GM23248 (cell line): ENCODE measurements at places on chromosomes 11 and 22. TPM values are rescaled to one million over a fixed set of nuclear protein-coding genes. Genes with fewer than 3 reads are reported as not detected.
A peak's percentile ranks its signal among the peaks of the same experiment; 100 is the strongest.

DNA sequence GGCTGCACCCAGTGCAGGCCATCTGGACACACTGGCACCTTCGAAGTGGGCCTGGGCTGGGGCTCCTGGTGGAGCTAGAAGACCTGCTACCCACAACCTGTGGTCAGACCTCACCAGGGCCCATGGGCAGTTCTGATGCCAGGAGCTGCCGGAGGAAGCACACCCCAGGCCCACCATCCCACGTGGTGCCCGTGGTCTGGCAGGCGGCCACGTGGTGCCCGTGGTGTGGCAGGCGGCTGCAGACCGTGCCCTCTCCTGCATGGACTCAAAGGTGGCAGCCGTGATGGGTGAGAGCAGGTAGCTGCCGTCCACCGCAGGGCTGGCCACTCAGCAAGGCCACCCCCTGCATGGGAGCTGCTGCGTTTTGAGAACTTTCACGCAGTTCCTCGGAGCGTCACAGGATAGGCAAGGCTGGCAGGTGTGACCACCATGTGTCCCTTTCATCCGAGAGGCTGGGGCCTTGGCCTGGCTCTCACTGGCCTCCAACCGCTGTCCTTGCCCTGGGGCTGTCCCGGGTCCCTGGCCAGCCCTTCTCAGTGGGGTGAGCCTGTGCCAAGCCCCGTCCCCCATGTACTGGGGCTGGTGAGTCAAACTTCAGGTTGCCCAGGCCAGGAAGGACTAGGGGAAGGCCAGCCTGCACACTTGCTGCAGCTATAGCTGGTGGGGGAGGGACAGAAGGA, 3.9 kb upstream of the IL17REL start:
- H3K27me3 ChIP-seq: peaks cover 49% of the 10 kb centered on the region
- H3K27ac ChIP-seq: no peak overlapping the region

DNA sequence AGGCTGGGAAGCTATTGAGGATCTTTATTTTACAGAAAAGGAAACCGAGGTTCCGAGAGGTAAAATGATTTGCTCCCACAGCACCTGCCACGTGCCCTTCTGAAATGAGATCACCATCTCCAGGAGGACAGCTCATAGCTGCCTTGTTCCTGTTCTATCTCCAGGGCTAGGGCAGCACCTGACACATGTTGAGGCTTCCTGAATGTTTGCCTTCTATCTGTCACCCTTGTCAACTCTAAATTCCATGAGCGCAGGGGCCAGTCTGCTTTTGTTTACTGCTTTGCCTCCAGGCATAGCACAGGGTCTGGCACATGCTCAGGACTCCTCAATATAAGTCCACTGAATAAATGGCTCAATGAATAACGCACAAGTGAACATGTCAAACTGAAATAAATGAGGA, 24.1 kb downstream of the ASCC2 start:
- H3K4me1 ChIP-seq: peaks cover 6% of the 10 kb centered on the region; the same call in 1 of the 2 replicates
- no peaks in the 10 kb centered on the region for H3K27me3 ChIP-seq
- no peak overlapping the region for H3K27ac ChIP-seq
- no peak for DNase-seq

DNA sequence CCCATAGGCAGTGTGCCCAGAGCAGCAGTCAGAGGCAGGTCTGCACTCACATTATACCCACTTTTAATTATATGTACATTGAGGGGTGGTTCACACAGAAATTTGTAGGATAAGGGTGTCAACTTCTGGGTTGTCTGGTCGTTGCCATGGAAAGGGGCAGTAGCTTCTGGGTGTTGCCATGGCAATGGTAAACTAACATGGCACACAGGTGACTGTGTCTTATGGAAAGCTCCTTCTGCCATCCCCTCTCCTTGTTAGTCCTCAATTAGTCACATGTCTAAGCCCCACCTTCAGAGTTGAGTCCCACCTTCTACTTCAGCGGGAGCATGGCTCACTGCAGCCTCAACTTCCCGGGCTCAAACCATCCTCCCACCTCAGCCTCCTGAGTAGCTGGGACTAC, 56.3 kb upstream of the ATXN10 start:
- H3K4me3 ChIP-seq: no peak overlapping the region
- H3K36me3 ChIP-seq: no peaks in the 10 kb centered on the region
- peaks cover 5% of the 10 kb centered on the region; the same call in 1 of the 2 replicates for H3K4me1 ChIP-seq
- DNase-seq: no peak
- H3K27me3 ChIP-seq: no peaks in the 10 kb centered on the region

GRCh38 chr11:100683126-100683525, 4.0 kb upstream of the ARHGAP42 start:
- no peak overlapping the region for H3K4me3 ChIP-seq
- no peak overlapping the region for H3K27ac ChIP-seq
- H3K4me1 ChIP-seq: peaks cover 7% of the 10 kb centered on the region; the same call in 1 of the 2 replicates

GRCh38 chr22:31350410-31350863, 4.3 kb upstream of the PATZ1 start:
- H3K27me3 ChIP-seq: no peaks in the 10 kb centered on the region
- DNase-seq: peak; percentile 38
- no peaks in the 10 kb centered on the region for H3K36me3 ChIP-seq
- no peak overlapping the region for H3K27ac ChIP-seq

- no peaks in the 10 kb centered on the region for H3K27me3 ChIP-seq
- H3K4me3 ChIP-seq: no peak overlapping the region
- H3K36me3 ChIP-seq: no peaks in the 10 kb centered on the region
- H3K4me1 ChIP-seq: peaks cover 41% of the 10 kb centered on the region
- 0 out of 2 replicates have a peak overlapping the region, but pooled peaks have one; percentile 28 for H3K27ac ChIP-seq
These were observed 646.0 kb downstream of the OPCML start for GRCh38 chr11:132886335-132886734.

DNA sequence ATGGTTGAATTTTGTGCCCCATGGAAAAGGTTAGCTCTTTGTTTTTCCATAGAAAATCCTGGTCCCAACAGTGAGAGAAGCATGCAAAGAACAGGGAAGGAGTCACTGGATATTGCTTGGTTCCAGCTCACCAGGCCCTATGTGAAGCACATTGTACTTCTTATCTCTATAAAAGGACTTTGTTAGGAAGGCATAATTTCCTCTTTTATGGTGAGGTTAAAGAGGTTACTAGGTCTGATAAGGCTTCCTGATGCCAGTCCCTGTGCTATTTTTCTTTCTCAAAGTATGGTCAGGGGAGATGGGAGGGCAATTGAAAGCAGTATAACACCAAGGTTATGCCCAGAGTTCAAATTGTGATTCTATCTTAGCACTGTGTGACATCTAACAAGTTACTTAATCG, 162.6 kb downstream of the KIF18A start:
- H3K4me3 ChIP-seq: no peak overlapping the region
- H3K4me1 ChIP-seq: peaks cover 4% of the 10 kb centered on the region; the same call in 1 of the 2 replicates
- DNase-seq: no peak
- H3K36me3 ChIP-seq: no peaks in the 10 kb centered on the region

DNA sequence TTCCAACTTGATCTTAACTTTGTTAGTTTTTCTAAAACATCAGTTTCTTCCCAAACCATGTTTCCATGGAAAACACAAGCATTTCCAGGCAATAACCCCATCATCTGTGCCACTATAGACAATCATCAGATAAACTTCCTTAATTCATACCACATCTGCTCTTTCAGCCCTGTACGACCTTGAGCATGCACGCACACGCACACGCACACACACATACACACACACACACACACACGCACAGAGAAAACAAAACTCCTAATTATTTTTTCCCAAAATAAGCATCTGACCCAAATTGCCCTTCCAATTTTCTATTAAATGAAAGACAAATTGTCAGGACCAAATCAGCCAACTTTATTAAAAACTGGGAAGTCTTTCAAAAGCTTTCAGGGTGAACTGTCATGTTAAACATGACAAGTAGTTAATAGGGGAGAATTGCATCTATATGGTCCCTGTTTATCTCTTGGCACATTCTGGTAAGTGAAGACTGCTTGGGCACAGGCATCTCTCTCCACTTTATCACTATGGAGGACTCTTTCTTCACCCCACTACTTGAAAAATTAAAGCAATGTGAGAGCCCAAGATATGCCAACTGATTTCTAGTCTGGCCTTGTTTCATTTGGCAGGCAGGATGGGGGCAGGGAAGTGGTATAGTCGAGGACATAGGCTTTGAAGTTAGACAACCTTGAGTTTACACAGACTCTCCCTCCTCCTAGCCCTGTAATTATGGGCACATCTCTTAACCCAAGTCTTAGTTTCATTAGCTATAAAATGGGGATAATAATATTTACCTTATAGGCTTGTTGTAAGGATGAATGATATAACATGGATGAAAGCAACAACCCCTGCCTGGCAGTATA, 15.1 kb downstream of the ADM start:
- no peaks in the 10 kb centered on the region for H3K36me3 ChIP-seq
- DNase-seq: no peak
- H3K27ac ChIP-seq: no peak overlapping the region
- no peaks in the 10 kb centered on the region for H3K27me3 ChIP-seq
- peaks cover 32% of the 10 kb centered on the region for H3K4me1 ChIP-seq
- no peak overlapping the region for H3K4me3 ChIP-seq

GRCh38 chr11:90100431-90100830, 14.7 kb downstream of the UBTFL1 start:
- H3K27me3 ChIP-seq: no peaks in the 10 kb centered on the region
- no peaks in the 10 kb centered on the region for H3K36me3 ChIP-seq
- no peak for DNase-seq
- H3K4me1 ChIP-seq: no peaks in the 10 kb centered on the region
- no peak overlapping the region for H3K4me3 ChIP-seq

DNA sequence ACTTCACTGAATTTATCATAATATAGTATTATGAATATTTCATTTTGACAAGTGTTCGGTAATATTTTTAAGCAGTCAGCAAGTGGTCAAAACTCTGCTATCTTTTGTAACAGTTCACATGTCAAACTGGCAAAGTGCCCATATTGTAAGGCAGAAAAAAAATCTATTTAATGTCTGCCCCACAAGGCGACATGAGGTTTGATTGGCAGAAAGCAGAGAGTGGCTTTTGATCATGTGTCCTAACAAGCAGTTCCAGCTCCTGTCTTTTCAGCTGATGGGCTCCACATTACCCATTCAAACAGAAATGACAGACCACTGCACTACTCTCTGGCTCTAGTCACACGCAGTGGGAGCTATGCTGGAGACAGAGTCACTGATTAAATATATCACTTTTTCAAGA, 59.0 kb downstream of the SOX6 start:
- H3K4me1 ChIP-seq: no peaks in the 10 kb centered on the region
- no peak overlapping the region for H3K27ac ChIP-seq
- no peak overlapping the region for H3K4me3 ChIP-seq
- DNase-seq: no peak
- H3K27me3 ChIP-seq: 0 out of 2 replicates have a peak, but pooled peaks cover 2% of the 10 kb centered on the region

GRCh38 chr11:66467756-66468155, 1.1 kb downstream of the PELI3 start:
- no peak overlapping the region for H3K27ac ChIP-seq
- no peaks in the 10 kb centered on the region for H3K36me3 ChIP-seq
- DNase-seq: peak; percentile 25
- H3K4me3 ChIP-seq: peak overlapping the region; percentile 85

GRCh38 chr11:66727282-66728037, 1.6 kb downstream of the SPTBN2 start:
- H3K4me1 ChIP-seq: no peaks in the 10 kb centered on the region
- H3K4me3 ChIP-seq: peak overlapping the region; percentile 62
- no peaks in the 10 kb centered on the region for H3K36me3 ChIP-seq

DNA sequence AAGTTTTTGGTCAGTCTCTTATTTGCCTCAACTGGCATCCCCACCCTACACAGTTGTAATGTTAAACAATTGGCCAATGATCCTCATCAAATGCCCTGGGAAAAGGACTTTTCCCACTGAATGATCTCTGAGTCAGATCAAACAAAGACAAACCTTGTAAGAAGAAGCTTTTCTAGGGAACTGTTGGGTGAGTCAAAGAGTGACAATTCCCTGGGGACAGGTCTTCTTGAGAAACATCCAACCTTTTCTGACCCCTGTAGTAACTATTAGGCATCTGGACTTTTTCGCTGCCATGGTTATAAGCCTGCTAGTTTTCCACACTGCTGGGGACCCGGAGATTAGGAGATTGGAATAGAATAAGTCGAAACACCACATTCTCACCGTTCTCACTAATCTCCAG, 789.8 kb upstream of the API5 start:
- peak; percentile 17 for DNase-seq
- no peaks in the 10 kb centered on the region for H3K27me3 ChIP-seq
- H3K4me1 ChIP-seq: no peaks in the 10 kb centered on the region
- no peaks in the 10 kb centered on the region for H3K36me3 ChIP-seq

DNA sequence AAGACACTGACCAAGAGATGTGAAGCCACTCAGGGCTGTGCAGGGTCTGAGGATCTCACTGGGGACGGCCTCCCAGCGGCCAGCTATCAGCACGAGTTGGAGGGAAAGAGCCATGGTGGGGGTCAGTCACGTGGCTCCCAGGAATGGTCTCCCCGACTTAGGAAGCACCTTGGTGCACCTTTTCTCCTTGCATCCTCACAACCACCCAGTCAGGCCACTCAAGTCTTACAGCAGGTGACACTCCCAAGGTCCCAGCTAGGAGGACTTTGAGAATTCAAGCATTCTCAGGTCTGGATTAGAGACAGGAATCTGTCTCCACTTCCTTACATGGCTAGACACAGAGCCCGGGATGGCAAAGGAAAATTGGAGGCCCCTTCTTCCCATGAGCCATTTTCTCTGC, 2.7 kb downstream of the RNASEH2C start:
- H3K36me3 ChIP-seq: peaks cover 19% of the 10 kb centered on the region
- H3K4me1 ChIP-seq: peaks cover 14% of the 10 kb centered on the region
- no peak for DNase-seq
- H3K4me3 ChIP-seq: no peak overlapping the region

GRCh38 chr22:36900225-36900624, 13.2 kb upstream of the CSF2RB start:
- no peak overlapping the region for H3K27ac ChIP-seq
- no peak overlapping the region for H3K4me3 ChIP-seq

GRCh38 chr11:132685174-132685611, 847.1 kb downstream of the OPCML start:
- H3K4me1 ChIP-seq: peaks cover 10% of the 10 kb centered on the region
- H3K4me3 ChIP-seq: no peak overlapping the region
- no peaks in the 10 kb centered on the region for H3K36me3 ChIP-seq
- no peaks in the 10 kb centered on the region for H3K27me3 ChIP-seq

DNA sequence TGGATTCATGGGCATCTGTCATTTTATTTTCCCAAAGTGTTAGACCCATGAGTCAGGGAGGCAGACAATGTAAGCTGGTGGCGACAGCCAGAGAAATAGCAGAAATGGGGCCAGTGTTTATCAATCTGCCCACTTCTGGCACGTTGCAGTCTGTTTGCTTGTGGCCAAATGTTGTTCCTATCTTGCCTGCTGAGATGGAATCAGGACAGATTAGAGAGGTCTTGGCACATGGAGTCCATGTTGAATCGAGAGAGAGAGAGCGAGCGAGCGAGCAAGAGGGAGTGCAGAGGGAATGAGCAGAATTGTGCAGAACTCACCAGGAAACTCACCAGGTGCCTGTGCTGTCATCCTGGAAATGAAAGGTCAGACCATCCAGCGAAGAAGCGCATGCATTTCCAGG, 21.9 kb upstream of the PARVG start:
- H3K27ac ChIP-seq: no peak overlapping the region
- no peak overlapping the region for H3K4me3 ChIP-seq
- DNase-seq: peak; percentile 23
- peaks cover 4% of the 10 kb centered on the region; the same call in 1 of the 2 replicates for H3K4me1 ChIP-seq

Gene PHF21B
- not detected in 2 replicates for total RNA-seq

Gene RAB39A
- not detected in 2 replicates for total RNA-seq

Gene RASSF10
- not detected in 2 replicates for total RNA-seq

Gene OR6A2
- total RNA-seq: not detected in 2 replicates

Gene TOP3B
- total RNA-seq: 9.2 and 16.0 TPM in 2 replicates

Gene OR4A16
- not detected in 2 replicates for total RNA-seq

Gene DTX4
- 0.22 and 0.38 TPM in 2 replicates for total RNA-seq

Gene C11orf86
- total RNA-seq: not detected in 2 replicates

Gene EHF
- not detected in 2 replicates for total RNA-seq

Gene FAM181B
- not detected in 2 replicates for total RNA-seq

Gene ABTB2
- total RNA-seq: 9.9 and 12.4 TPM in 2 replicates

Gene MICAL2
- 158 and 182 TPM in 2 replicates for total RNA-seq

Gene OR10G4
- not detected in 2 replicates for total RNA-seq

Gene PTPMT1
- 68.7 and 90.2 TPM in 2 replicates for total RNA-seq
